Endothelial cell (in vitro differentiated cells): ENCODE measurements at places on chromosomes 2 and 18.

DNA sequence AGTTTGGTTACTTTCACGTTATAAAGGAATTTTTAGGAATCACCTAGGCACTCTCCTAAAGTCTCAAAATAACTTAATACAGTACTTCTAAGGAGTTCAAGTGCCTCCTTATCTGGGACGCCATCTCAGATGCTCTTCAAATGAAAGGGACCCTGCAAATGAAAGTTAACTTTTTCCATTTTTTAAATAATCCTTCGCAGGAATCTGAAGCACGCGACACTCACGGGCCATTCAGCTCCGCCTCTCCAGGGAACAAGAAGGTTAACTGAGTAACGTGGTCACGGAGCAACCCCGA is 537 bp upstream of the ZC3H15 start:
- no peak for DNase-seq

GRCh38 chr18:78558101-78558810 is 421.4 kb upstream of the SALL3 start:
- DNase-seq: no peak

- no peak for DNase-seq
Observed at GRCh38 chr18:76471593-76471992, 23.4 kb downstream of the ZNF516 start.

DNA sequence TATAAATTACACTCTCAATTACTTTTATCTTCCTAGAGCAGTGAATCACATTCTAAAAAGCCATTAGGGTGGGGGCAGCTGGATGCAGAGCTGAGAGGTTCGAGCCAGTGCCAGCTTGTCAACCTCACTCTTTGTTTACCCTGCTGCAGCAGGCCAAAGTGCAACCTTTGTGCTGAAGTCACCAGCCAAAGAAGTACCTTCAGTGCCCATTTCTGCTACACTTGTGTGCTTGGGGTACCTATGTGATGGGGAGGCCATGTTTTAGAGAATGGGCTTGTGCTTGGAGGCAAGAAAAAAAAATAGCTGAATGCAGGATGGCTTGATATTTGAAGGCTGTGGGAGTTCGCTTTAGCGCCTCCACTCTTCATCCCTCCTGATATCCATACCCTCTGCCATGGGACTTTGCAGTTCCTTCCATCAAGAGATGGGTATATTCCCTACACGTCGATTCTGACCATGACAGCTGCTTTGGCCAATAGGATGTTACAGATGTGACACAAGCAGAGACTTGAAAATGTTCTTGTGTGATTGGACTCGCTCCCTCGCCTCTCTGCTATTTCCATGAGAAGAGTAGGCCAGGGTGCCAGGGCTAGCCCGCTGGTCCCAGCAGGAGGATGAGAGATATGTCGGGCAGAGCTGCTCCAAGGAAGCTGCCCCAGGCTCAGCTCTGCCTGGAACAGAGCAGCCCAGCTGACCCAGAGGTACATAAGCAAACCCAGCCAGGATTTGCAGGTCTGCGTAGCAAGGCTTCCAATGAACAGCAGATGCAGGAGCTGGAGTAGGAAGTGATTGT is 12.7 kb upstream of the FZD5 start:
- no peak for DNase-seq

DNA sequence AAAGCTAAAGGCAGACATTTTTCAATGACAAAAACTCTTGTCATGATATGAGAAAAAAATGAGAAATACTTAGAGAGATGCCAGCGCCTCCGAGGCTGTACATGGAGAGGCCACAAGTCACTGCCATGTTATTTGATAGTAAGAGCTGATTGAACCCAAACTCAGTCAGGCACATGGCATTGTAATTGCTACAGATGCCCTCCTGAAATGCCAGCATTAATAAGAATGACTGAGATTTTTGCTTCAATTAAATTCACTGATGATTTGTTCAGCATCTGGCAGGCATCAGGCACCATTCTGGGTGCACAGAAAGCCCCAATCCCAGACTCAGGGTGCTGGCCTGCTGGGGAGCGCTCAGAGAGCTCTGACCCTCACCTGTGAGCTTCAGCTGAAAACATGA is 129.0 kb upstream of the PXDN start:
- no peak for DNase-seq
